ENCODE measurements at places on chromosomes 2 and 18. TPM values are rescaled to one million over a fixed set of nuclear protein-coding genes. Genes with fewer than 3 reads are reported as not detected.
A peak's percentile ranks its signal among the peaks of the same experiment; 100 is the strongest.

Gene MEP1B
- not detected for total RNA-seq

Gene UGT1A4
- 0.83 TPM for total RNA-seq

Gene DYSF
- total RNA-seq, result 46.5 TPM

GRCh38 chr2:86035376-86035882, 70.3 kb downstream of the POLR1A start:
- no peak for DNase-seq

DNA sequence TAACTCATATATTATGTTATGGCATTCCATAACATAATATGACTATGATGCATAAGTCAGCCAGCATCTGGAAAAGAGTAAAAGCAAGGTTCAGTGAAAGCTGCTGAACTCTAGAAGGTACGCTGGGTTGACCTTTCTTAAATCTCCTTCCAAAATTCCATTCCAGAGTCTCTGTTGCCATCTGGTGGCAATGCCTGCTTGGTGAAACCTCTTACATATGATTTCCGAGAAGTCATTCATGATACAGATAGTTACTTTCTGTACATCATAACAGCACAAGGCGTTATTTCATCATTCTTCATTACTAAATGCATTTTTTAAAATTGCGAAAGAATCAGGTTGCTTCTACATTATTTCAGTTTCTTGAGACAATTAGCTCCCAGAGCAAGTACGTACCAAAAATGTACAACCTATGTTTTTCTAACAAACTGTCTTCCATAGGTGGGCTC, 7.0 kb upstream of the EPG5 start:
- DNase-seq, result peak; percentile 76

- no peak for DNase-seq
Measured at GRCh38 chr2:27559228-27559627, 23.6 kb upstream of the ZNF512 start.

DNA sequence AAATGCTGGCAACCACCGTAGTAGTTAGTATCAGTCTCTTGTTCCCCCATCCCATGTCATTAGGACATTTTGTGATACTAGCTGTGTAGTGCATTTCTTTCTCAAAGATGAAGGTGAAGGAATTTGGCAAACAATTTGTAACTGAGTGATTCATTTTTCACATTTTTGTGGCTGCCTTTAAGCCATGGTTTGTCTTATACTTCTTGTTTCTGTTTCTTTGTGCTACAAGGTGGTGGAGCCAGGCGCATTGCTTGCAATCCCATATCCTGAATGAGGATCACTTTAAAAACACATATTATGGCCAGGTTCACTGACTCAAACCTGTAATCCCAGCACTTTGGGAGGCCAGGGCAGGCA, 40.6 kb downstream of the GPD2 start:
- peak; percentile 66 for DNase-seq

Gene RNF25
- 51.0 TPM for total RNA-seq

GRCh38 chr2:105315314-105315713, 14.2 kb downstream of the TGFBRAP1 start:
- DNase-seq, result no peak

Gene TWSG1
- 63.8 TPM for total RNA-seq

GRCh38 chr18:9431296-9431695, 44.0 kb upstream of the RALBP1 start:
- DNase-seq, result no peak

Gene ANKRD53
- not detected for total RNA-seq

DNA sequence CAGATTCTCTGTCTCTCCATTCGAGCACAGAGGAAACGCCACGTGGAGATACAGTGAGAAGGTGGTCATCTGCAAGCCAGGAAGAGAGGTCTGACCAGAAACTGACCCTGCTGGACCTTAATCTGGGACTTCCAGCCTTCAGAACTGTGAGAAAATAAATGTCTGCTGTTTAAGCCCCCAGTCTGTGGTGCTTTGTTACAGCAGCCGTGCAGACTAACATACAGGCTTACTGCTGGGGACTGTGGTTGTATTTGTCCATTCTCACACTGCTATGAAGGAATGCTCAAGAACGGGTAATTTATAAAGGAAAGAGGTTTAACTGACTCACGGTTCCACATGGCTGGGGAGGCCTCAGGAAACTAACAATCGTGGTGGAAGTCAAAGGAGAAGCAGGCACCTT, 432.7 kb downstream of the IRS1 start:
- DNase-seq, result no peak

- peak; percentile 81 for DNase-seq
Measured at GRCh38 chr18:23650968-23651927, 11.5 kb downstream of the ANKRD29 start.

DNA sequence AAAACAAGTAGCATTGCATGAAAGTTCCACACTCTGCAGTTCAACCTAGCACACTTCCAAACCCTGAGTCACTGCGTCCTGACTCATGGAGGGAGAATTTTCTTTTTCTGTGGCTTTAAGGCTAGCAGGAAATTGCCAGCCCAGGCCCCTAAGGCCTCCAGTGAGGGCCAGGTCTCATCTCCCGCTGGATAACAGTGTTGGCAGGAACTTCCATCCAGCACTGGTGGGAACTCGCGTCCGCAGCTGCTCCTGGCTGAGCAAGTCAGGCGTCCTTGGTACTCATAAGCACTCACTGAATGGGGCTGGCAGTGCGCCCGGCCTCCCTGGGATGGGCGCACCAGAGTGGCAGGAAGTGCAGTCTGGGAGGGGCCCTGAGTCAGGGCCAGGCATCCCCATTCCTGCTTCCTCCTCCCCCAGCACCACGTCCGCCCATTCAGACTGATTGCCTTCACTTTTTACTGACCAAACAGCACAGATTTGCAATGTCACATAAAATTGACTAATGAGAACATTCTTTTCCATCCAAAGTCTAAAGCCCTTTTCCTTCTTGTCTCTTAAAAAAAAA, 14.3 kb downstream of the MALL start:
- peak; percentile 100 for DNase-seq

DNA sequence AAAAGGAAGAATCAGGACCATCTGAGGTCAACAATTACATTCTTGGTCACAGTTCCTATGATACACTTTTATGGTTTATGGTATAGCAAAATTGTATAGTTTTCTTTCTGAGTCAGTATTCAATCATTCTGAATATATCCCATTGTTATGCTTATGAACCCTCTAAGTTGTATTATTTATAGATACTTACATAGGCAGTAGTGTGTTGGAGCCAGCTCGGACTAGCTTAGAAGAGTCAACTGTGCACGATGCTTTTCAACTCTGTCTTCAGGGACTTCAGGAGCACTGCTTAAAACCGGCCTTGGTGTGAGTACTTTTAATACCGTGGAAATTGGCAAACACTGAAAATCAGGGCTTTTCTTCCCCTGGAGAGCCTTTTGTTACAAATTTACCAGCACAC, 215.7 kb downstream of the IKZF2 start:
- DNase-seq, result no peak

DNA sequence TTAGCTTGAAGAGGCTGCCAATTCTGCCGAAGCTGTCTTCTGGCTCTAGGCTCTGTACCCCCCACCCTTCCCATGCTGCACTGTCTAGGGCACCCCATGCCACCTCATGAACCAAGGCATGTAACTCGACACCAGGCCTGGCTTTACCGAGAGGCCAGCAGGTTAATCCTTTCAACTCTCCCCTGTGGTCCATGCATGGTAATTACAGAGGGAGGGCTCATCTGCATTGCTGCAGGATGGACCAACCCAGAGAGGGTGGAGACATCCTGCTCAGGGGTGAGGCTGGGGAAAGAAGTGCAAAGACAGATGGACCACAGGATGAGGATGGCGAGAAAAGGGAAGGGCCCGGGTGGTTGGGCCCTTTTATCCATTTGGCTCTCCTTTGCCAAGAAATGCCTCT, 65.8 kb downstream of the KCTD1 start:
- no peak for DNase-seq

GRCh38 chr18:13633700-13634099, 92.7 kb downstream of the FAM210A start:
- DNase-seq, result no peak

Gene CABLES1
- 2.0 TPM for total RNA-seq

- no peak for DNase-seq
Measured at GRCh38 chr18:68178921-68179320, 536.0 kb downstream of the TMX3 start.
